ENCODE measurements at places on chromosomes 1 and 21.

GRCh38 chr1:206693029-206693428 lies 8.3 kb downstream of the MAPKAPK2 start:
- DNase-seq, result no peak

GRCh38 chr1:116218922-116219321 lies 107.7 kb downstream of the MAB21L3 start:
- no peak for DNase-seq

DNA sequence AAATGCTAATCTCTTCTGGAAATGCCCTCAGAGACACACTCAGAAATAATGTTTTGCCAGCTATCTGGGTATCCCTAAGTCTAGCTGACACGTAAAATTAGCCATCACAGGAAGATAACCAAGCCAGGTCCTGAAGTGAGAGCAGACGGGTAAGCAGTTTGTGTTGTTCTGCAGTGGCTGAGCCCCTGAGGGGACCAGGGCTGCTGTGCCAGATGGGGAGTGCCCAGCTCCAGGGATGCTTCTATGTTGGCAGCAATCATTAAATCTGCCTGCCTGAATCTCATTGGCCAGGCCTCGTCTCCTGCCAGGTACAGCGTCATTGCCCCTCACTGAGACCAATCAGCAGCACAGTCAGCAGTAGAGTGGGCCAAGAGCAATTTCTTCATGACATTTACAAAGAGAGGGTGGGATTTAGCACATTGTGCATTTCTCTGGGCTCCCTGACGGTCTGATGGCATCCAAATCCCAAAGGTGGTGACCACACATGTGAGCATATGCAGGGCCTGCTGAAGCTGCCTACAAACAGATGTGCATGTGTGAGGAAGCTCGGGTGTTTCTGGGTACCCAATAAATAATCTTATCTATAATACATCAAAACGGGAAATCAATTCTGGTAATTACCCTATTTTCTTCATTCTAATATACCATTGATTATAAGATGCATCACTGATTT lies 58.7 kb upstream of the LRRN2 start:
- DNase-seq, result no peak

- no peak for DNase-seq
These were observed 31.0 kb upstream of the ZBTB18 start for GRCh38 chr1:244019982-244020485.

GRCh38 chr1:164636757-164637156 lies 77.8 kb downstream of the PBX1 start:
- no peak for DNase-seq

GRCh38 chr1:10401281-10401680 lies 2.4 kb downstream of the PGD start:
- no peak for DNase-seq

DNA sequence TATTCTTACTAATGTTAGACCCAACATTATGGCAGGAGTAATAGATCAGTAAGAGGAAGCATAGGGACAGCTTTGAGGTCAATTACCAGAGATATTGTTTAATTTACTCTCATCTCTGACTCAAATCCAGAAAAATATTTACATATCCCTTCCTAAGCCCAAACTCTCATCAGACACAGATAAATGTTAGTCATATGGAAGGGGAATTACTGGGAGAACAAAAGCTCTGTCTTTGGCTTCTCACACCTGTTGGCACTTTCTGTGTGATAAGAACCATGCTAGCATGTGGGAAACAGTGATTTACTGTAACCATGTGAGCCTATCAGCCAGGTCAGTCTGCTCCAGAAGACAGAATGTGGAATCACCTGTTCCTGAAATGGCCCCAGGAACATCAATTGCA lies 72.4 kb downstream of the DUSP10 start:
- no peak for DNase-seq

DNA sequence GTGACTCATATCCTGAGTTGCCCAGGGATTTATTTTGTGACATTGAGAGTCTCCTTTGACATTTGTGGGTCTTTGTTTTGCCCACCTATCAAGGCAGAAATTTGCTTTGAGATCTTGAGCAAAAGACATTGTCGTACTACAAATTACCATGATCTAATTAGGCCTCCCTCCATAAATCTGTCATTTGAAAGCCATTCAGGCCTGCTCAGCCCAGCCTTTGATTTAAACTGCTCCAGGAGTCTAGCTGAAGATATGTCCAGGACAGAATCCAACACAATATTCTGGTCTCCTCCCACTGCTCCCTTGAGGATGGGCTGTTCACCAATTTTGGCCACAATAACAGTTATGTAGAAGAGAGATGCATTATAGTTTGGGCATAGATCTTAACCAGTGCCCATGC lies 86.7 kb downstream of the PROX1 start:
- DNase-seq, result no peak
